Kidney capillary endothelial cell (primary cell): ENCODE measurements at places on chromosomes 11 and 22.
A peak's percentile ranks its signal among the peaks of the same experiment; 100 is the strongest.

GRCh38 chr11:11344045-11344444 is 9.0 kb downstream of the CSNK2A3 start:
- no peak for DNase-seq

DNA sequence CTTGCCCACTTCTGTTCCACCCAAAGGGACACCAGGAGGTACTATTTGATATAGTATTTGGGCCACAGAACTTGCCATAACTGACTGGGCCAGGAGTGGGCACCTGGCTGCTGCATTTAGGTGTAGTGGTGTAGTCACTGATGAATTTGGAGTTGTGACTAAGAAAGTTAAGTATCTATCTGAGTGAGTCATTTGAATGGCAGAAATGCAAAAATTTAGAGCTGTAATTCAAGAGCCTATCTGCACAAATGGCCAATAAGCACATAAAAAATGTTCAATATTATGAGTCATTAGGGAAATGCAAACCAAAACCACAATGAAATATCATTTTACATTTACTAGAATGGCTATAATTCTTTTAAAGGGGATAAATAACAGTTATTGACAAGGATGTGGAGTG is 14.7 kb downstream of the GLYATL2 start:
- no peak for DNase-seq

DNA sequence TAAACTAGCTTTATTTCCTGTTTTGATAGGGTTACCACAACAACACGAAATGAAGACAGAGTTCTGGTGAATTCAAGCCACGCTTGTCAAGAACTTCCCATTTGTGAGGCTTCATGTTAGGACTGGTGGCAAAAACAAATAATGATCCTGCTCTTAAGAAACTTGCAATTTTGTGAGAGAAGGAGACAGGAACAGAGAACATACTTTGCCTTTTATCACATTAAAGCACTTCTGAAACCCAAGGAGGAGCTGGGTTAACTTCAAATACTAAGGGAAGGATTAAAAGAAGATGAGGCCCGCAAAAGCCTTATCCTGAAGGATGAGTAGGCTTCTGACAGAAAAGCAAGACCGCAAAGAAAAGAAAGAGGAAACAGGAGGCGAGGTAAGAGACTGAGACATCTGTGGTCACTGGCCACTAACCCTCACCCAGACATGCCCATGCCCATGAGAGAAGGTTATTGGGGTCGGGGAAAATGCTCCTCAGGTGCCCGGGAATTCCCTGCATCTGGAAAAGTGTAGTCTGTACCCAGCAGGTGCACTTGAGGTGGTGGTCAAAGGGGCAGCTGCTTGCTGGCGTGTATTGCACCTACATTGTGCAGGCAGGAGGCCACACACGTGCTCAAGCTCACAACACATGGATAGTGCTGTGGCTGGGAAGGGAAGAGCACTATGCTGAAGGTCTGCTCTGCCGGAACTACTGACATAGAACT is 50.5 kb downstream of the MAPK1 start:
- peak; percentile 87 for DNase-seq

- DNase-seq: no peak
Measured at GRCh38 chr11:93567401-93567895, 24.3 kb upstream of the SMCO4 start.

- DNase-seq: no peak
Measured at GRCh38 chr22:28716686-28717085, 24.9 kb downstream of the CHEK2 start.

- no peak for DNase-seq
Measured at GRCh38 chr22:25363474-25363873, 144.0 kb downstream of the CRYBB2 start.

DNA sequence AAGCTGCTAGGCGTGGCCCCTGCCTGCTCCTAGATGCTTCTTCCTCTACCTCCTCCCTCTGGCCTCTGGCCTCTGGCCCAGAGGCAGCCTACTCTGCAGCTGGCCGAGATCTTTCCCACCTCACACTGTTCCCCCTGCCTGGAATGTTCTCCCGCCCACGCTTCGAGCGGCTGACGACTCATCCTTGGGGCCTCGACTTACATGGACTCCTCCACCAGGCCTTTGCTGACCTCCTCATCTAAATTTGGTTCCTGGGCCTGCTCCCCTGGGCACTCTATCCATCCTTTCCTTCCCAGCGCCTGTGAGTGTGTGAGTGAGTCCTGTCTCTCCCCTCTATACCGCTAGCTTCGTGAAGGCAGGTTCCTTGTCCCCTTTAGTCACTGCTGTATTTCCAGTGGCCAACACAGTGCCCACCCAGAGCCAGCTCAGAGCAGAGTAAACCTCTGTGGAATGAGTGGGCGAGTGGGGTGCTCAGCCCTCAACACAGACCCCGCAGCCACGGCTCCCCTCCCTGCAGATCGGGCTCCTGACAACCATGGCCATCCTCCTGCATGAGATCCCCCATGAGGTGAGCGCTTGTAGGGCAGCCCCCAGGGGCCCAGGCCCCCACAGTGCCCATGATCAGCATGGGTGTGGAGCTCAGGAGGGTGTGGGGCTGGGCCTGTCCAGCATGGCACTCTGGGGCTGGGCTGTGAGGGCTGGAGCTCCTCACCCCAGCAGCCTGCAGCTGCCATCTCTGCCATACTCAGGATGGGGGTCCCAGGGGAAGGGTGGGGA is 5.7 kb downstream of the SLC39A13 start:
- DNase-seq: no peak

DNA sequence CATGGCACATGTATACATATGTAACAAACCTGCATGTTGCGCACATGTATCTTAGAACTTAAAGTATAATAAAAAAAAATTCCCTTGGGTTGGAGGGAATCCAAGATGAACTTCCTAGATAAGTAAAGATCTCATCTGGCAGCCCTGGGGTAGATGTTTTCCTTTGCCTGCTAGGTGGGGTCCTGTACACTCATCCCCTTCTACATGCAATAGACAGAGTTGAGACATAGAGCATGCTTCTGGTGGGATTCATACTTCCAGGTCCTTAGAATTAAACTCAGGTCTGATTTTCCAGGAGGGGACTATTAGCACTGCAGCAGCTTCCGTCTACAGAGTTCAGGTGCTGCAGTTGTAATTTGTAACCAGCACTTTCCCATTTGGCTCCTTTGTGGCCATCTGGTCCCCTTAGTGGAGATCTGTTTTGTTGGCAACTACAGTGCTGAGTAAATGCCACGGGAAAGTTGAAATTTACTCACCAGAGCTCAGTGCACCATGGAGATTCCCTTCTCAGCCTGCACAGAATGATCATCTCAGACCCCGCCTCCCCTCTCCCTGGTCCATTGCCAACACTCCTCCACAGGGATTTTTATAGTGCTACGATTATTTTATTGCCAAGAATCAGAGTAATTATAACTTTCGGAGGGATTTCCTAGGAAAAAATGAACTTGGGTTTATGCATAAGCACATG is 220.1 kb upstream of the E2F8 start:
- no peak for DNase-seq

DNA sequence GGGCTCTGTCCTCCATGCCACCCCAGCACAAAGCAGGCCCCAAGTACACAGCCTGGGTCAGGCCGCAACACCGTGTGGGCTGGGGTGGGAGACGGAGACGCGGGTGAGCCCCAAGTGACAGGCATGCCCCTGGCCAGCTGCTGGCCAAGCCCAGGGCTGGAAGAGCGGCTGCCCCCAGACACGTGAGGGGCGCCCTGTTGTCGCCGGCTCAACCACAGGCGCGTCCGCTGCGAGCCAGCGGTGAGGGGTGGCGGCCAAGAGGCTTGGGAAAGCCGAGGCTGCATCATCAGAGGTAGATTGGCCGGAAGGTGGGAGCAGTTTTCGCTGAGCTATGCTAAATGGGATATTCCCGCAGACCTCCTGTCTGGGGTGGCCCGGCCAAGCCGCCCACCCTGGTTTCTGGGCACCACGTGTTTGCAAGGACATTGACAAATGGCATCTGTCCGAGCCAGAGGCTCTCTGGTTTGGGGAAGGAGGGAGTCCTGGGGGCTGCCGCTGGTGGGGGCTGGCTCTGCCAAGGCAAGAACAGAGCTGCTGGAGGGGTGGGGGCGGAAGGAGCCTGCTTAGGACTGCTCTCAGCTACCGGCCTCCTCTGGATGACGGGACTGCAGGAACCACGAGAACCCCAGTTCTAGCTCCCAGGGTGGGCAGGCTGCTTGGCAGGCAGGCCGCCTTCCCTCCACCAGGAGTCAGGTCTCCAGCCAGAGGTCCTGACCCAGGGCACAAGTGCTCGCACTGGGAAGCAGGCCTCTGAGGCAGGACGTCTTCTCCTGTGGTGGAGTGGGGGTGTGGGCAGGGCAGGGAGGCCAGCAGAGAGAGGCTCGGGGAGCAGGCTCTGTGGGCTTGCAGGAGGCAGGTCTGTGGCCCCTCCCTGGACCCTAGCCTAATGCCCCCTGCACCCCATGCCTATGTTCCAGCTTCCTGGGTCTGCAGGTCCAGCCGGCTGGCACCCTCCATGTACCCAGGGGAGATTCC is 552 bp downstream of the PRR33 start:
- DNase-seq: no peak

- DNase-seq: peak; percentile 22
Measured at GRCh38 chr22:49046546-49047361, 780.9 kb downstream of the BRD1 start.

GRCh38 chr22:26894766-26895485 is 237.5 kb downstream of the MIAT start:
- peak; percentile 67 for DNase-seq
